ENCODE measurements at places on chromosomes 6 and 20. TPM values are rescaled to one million over a fixed set of nuclear protein-coding genes. Genes with fewer than 3 reads are reported as not detected.

DNA sequence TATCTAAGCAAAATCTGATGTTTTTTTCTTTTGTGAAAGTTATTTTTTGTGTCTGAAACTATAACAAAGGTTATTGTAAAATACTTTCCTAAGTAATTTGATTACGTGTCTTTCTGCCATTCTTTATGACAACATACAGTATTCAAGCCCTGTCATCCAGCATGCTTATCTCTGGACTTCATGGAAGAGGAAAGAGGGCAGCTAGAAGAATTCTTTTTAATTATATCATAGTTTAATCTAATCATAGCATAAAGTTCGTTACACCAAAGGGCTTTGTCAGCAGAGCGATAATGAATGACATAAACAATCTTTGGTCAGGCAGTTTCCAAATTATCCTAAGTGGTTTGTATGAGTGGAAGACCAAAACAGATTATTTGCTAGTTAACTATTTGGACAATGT lies 3.5 kb downstream of the ENPP3 start:
- no peak for DNase-seq

GRCh38 chr6:166997768-166998255 lies 1.4 kb upstream of the CEP43 start:
- peak; percentile 92 for DNase-seq

DNA sequence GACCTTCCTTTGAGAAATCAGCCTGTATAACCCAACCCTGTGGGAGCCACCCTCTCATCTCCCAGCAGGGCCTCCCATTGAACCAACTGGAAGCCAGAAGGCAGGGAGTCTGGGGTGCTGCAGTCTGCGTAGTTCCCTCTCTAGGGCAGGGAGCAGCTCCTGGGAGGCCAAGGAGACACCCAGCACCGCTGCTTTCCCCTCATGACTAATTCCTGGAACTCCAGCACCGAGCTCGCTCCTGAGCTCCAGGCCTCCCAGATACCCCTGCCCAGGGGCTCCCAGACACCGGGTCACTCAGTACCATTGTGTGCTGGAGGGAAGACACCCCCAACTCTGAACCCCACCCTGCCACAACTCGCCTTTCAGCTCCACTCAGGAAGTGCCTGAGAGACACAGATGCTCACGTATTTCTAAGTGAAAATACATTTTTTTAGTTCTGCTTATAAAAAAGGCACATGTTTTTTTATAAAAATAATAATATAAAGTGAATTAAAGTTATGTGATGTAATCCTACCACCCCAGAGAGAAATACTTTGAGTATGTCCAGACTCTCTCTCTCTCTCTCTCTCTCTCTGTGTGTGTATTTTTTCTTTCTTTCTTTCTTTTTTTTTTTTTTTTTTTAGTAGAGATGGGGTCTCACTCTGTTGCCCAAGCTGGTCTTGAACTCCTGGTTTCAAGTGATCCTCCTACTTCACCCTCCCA lies 17.5 kb downstream of the PIM1 start:
- DNase-seq: no peak

DNA sequence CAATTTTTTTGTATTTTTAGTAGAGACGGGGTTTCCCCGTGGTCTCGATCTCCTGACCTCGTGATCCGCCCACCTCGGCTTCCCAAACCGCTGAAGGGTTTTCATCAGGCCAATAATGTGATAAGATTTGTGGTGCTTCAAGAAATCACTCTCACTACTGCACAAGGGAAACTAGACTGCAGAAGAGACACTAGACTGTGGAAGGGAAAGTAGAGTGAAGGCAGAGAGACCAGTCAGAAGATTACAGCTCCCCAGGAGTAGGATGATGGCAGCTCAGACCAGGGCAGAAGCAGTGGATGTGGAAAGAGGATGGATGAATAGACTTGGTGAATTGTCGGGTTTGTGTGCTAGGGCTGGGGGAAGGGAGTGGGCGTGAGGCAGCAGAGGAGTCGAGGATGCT lies 48.0 kb upstream of the GTSF1L start:
- no peak for DNase-seq

Gene SAMD3
- 0.32 TPM for total RNA-seq

- DNase-seq: no peak
Measured at GRCh38 chr6:93124006-93124632, 295.2 kb downstream of the EPHA7 start.

Gene LY86
- not detected for total RNA-seq

DNA sequence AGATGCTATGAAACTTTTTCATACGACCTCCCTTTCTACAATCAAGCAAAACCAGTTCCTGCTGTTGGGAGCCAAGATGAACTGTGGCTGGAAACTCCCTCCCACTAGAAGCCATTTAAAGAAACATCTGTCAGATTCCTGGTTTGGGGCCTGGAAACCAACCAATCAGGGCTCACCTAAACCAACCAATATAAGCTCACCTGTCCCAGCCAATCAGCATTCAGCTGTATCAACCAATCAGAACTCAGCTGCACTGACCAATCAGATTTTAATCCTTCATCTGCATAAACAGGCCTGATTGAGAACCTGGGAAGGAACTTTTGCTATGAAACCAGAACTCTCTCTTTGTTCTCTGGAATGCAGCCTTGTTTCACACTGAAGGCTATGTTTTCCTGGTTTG lies 42.4 kb downstream of the SNX14 start:
- no peak for DNase-seq

DNA sequence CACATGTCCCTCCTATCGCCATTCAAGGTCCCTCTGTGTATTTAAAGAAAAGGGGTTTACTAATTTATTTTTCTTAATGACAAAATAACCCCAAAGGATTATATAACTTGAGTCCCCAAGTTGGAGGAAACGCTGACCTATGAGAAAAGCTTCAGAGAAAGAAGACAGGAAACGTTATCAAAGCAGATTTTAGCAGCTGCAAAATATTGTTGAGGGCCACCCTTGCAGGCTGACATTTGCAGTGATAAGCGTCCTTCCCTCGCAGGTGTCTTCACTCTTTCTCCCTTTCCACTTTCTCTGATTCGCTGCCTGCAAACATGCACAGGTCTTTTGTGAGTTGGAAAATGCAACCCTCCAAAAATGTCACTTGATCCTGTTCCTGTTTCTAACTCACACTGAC lies 103.2 kb upstream of the RIPOR2 start:
- DNase-seq: no peak

- no peak for DNase-seq
Measured at GRCh38 chr6:99393366-99393697, 663 bp downstream of the COQ3 start.

GRCh38 chr6:141532211-141532610 lies 600.5 kb upstream of the GJE1 start:
- DNase-seq: no peak

DNA sequence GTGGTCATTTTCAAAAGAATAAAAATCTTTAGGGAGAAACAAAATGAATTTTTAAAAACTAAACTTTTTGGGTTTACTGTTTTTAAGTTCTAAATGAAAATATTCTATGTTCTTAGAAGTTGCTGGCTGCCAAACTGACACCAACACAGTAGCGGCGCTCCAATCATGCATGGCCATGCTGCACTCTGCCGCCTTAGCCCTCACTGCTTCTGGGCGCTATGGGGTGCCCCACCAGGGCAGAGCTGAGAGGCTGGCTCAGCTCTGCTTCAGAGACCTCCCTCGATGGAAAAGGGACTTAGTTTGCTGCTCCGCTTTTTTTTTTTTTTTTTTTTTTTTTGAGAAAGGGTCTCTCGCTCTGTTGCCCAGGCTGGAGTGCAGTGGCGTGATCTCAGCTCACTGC lies 20.9 kb downstream of the EZR start:
- no peak for DNase-seq

GRCh38 chr6:158764183-158764849 lies 54.9 kb downstream of the EZR start:
- DNase-seq: no peak

- DNase-seq: no peak
Measured at GRCh38 chr6:123997223-123997622, 193.6 kb downstream of the NKAIN2 start.

DNA sequence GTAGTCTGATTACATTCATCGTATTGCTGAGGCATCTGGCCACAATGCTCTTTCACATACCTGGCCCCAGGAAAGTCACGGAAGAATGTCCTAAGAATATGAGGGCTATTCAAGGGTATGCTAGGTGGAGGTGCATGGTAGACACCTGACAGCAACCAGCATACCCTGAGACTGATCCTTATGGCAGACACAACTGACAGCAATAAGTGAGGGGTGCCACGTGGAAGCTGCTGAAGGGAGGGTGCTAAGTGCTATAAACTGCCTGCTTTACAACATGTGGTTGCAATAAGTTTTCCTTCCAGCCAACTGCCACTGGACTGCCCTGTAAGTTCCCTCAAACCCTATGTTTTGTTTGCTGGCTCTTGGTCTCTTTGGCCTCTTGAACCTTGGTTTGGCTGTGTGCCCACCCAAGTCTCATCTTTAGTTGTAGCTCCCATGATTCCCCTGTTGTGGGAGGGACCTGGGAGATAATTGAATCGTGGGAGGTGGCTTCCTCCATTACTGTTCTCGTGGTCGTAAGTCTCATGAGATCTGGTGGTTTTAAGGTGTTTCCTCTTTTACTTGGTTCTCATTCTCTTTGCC lies 201.3 kb upstream of the MOCS1 start:
- no peak for DNase-seq

DNA sequence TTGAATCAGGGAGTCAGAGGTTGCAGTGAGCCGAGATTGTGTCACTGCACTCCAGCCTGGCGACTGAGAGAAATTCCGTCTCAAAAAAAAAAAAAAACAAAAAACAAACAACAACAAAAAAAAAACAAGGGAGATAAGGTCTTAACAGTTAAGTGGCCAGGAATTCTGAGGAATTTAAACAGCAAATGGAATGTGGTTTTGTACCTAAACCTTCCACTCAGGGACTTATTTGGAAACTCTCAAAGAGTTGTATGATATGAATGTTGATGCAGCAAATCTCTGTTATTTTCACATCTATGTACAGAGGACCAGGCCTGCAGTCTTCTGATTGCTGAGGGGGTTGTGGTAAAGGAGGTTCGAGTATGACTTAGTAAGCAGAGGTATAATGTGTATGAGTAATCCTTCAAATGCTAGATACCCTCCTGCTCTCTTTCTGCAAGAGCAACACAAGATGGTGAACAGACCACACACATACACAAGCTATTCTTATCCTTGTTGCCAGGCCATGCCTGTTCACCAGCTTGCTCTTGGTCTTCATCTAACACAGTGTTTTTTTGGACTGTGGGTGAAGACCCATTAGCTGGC lies 174.9 kb upstream of the SCGN start:
- peak; percentile 29 for DNase-seq

DNA sequence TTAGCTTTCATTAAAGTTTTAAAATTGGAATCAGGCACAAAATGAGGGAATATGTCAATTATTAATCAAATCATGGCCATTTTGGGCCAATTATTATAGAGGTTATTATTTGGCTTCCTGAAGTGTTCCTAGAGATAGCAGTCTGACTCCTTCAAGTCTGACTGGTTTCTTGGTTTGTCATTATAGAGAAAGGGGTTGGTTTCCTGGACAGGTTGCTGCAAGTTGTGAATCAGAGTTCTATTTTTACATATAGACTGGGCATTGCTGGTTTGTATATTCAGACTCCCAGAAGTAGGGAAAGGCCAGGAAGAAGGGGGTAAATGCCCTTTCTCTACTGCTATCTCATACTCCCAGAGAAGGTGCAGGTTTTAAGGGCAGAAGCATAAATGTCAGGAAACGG lies 121.4 kb upstream of the CEP162 start:
- DNase-seq: peak; percentile 10

- no peak for DNase-seq
Measured at GRCh38 chr20:58875111-58875510, 22.6 kb downstream of the GNAS start.

DNA sequence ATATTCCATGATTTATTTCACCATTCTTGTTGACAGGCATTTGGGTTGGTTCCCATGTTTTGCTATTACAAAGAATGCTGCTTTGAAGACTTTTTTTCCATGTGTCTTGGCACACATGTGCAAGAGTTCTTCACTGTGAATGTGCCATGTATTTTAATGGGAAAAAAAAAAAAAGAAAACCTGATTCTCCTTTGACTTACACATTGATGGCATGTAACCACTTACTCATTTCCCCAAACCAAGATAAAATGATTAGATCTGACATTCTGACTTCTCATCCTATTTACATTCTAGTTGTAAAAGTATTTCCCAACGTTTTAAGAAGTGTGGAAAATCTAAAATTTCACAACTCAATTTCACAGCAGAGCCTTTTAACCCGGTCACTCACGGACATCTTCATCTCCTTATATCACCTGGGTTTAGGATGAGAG lies 4.4 kb downstream of the CAP2 start:
- DNase-seq: peak; percentile 39

Gene PPIL6
- 3.7 TPM for total RNA-seq

Gene MYH7B
- total RNA-seq: 0.11 TPM

Gene PACRG
- total RNA-seq: 0.13 TPM

Gene ENPP1
- 53.7 TPM for total RNA-seq

DNA sequence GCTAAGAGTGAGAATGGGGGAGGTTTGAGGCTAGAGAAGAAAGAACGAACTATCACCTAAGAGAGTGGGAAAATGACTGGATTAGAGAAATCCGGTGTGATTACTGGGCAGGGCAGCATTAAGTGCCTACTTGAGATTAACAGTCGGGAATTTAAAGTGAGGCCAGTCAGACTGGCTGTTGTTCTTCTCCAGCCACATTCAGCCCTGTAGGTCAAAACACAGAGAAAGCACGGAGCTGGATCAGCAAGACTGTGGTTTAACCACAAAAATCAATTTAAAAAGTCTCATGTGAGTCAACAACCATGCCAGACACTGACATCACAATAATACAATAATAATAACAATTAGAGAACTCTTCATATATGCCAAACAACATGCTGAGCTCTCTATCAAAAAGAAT lies 301.9 kb upstream of the SGK1 start:
- peak; percentile 77 for DNase-seq

- DNase-seq: no peak
Measured at GRCh38 chr6:104381907-104382306, 477.8 kb downstream of the HACE1 start.

DNA sequence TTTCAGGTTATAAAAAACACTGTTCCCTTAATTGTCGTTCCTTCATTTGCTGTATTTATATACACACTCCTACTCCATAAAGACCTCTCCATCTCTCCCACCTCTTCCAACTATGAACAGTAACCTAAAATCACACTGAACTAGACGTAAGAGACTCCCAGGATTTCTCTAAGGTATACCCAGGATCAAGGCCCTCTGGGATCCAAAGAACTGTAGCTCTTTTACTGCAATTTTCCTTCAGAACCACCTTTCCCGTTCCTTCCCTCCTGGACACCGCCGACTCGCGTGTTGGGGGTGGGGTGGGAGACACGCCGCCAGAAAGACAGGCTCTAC lies 680 bp downstream of the LATS1 start:
- DNase-seq: no peak
